Left lobe of liver (tissue), 2 donors: ENCODE measurements at places on chromosomes 11 and 22.

- DNase-seq = no peak
Observed at GRCh38 chr11:18754308-18754707, 28.3 kb upstream of the IGSF22 start.

- no peak for DNase-seq
Observed at GRCh38 chr11:111368285-111368560, 10.9 kb downstream of the POU2AF1 start.

DNA sequence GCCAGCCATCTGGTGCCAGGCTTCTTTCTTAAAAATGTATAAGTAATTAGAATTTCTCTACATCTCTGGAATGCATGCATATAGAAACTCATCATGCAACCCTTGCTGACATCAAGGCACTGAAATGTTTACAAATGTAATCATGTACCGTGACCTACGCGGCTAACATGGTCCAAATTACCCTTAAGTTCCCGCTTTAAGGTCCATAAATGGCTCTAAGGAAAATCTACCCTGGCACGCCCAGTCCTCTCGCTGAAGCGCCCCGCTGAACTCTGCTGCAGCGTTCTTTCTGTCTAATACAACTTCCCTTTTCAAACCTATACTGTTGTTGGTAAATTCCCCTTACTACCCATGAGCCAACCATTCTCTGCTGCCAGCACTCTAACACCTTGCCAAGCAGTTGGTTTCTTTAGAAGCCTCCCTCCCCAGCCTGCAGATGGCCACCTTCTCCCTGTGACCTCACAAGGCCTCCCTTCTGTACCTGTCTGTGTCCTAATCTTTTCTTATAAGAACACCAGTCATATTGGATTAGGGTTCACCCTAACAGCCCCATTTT lies 13.5 kb upstream of the HMOX1 start:
- no peak for DNase-seq

DNA sequence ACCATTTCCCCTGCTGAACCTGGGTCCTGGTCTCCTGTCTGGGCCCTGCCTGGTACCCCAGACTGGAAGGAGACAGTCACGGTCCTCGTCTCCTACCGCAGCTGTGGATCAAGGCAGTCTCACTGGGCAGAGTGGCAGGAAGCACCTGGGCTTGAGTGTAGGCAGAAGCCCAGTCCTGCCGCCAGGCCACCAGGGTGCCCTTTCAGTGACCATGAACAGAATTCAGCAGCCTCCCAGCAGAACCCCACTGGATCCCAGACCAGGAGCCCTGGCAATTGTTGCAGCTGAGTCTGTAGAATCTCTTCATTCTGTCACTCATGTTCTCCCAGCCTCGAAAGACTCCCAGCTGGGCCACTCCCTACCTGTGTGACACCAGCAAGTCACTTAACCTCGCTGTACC lies 25.5 kb upstream of the CREB3L1 start:
- DNase-seq = no peak

- no peak for DNase-seq
Observed at GRCh38 chr11:3989276-3989920, 105.2 kb upstream of the RRM1 start.

DNA sequence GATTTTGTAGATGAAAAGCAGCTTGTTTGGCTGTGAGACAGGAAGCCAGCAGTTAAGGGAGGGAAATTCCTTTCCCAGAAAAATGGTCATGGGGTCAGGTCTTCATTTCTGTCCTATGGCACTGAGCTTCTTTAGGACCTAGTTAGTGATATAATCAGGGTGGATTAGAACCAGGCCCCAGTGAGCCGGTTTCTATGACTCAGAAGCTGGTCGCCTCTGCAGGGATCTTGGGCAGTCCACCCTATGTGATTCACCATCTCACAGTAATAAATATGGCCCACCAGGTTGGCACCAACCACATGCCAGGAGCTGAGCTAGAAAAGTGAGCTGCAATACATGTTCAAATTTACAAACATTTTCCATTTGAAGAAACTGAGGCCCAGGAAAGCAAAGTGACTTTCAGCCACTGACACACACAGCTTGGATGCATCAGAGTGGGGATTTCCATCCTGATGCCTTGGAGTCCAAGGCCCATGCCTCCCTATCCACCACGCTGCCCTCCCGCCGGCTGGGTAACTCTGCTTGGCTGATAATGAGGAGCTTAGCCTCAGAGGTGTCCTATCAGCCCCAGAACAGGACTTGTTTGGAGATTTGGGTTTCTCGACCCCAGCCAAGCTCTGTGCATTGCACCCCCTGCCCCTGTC lies 42.0 kb downstream of the CD82 start:
- no peak for DNase-seq
